ENCODE measurements at places on chromosomes 7 and 10. TPM values are rescaled to one million over a fixed set of nuclear protein-coding genes. Genes with fewer than 3 reads are reported as not detected.

LRIT1 gene
- not detected for total RNA-seq

COBL gene
- not detected for total RNA-seq

PRLHR gene
- total RNA-seq = not detected

PLA2G12B gene
- not detected for total RNA-seq

MYL10 gene
- not detected for total RNA-seq

CTAGE15 gene
- total RNA-seq = not detected

PDAP1 gene
- total RNA-seq = 173 TPM

ACTL6B gene
- total RNA-seq = not detected

OLAH gene
- not detected for total RNA-seq

MYOF gene
- 509 TPM for total RNA-seq

CDK14 gene
- 28.6 TPM for total RNA-seq

DNAAF5 gene
- total RNA-seq = 27.7 TPM

ANKRD61 gene
- total RNA-seq = not detected

CPED1 gene
- 89.5 TPM for total RNA-seq

STEAP4 gene
- total RNA-seq = not detected

PRSS1 gene
- total RNA-seq = not detected

CTTNBP2 gene
- not detected for total RNA-seq

ZNF680 gene
- 4.0 TPM for total RNA-seq

NRCAM gene
- 0.27 TPM for total RNA-seq

PLEKHS1 gene
- not detected for total RNA-seq

NODAL gene
- total RNA-seq = not detected

ATP5F1C gene
- 340 TPM for total RNA-seq

AMPH gene
- total RNA-seq = 4.2 TPM

ITIH5 gene
- not detected for total RNA-seq

GNAT3 gene
- not detected for total RNA-seq

MYO3A gene
- total RNA-seq = not detected
